Cerebellum (tissue), 4 donors: ENCODE measurements at places on chromosomes 2 and 18. TPM values are rescaled to one million over a fixed set of nuclear protein-coding genes. Genes with fewer than 3 reads are reported as not detected.

Gene INO80C
- total RNA-seq = 10.3 TPM

Gene IL1R2
- not detected for total RNA-seq

Gene RFTN2
- 50.2 TPM for total RNA-seq

Gene PARD3B
- 30.6 TPM for total RNA-seq

Gene GAREM2
- 11.0 TPM for total RNA-seq

Gene EVX2
- total RNA-seq = 0.73 TPM

Gene FARSB
- total RNA-seq = 23.3 TPM

Gene KLHL41
- 2.6 TPM for total RNA-seq

Gene MRPL44
- 27.9 TPM for total RNA-seq

Gene TRPM8
- 0.54 TPM for total RNA-seq

Gene HOXD11
- total RNA-seq = not detected

Gene MYO7B
- total RNA-seq = 0.27 TPM

Gene CYP1B1
- total RNA-seq = 23.7 TPM

Gene TANC1
- total RNA-seq = 40.3 TPM

Gene PRSS56
- 0.18 TPM for total RNA-seq

Gene RFX8
- total RNA-seq = 0.36 TPM

Gene SP9
- total RNA-seq = 0.09 TPM

Gene SCN2A
- 117 TPM for total RNA-seq

Gene CCDC142
- 40.8 TPM for total RNA-seq

Gene TMEM247
- total RNA-seq = not detected

Gene FAHD2B
- total RNA-seq = 7.4 TPM

Gene ALPP
- not detected for total RNA-seq

Gene NPHP1
- total RNA-seq = 7.2 TPM

Gene LRRTM4
- total RNA-seq = 66.0 TPM

Gene SLC14A1
- 3.7 TPM for total RNA-seq

Gene MALL
- 2.4 TPM for total RNA-seq

Gene LAMA1
- total RNA-seq = 46.9 TPM

Gene POTEJ
- 0.45 TPM for total RNA-seq

Gene CACNB4
- 75.6 TPM for total RNA-seq

Gene RGPD8
- 46.4 TPM for total RNA-seq

Gene CRIM1
- total RNA-seq = 47.9 TPM

Gene ZNF385B
- 10.5 TPM for total RNA-seq

Gene OR6B2
- not detected for total RNA-seq

Gene LRP1B
- 55.0 TPM for total RNA-seq

Gene MYOM1
- total RNA-seq = 3.7 TPM

Gene PJVK
- 3.3 TPM for total RNA-seq

Gene KIAA2012
- total RNA-seq = 1.00 TPM

Gene COL3A1
- 303 TPM for total RNA-seq

Gene SYT4
- total RNA-seq = 121 TPM

Gene HOXD12
- not detected for total RNA-seq

Gene CPLX4
- total RNA-seq = 14.8 TPM

Gene FOXD4L1
- 0.27 TPM for total RNA-seq

Gene MYCN
- 39.5 TPM for total RNA-seq

Gene SPOPL
- total RNA-seq = 22.5 TPM

Gene ALK
- total RNA-seq = 6.4 TPM

Gene IL37
- total RNA-seq = not detected

Gene RND3
- total RNA-seq = 101 TPM

Gene CIB4
- total RNA-seq = not detected

Gene XDH
- total RNA-seq = 0.54 TPM

Gene MC4R
- 0.54 TPM for total RNA-seq

Gene ITGB6
- 0.27 TPM for total RNA-seq

Gene ANO7
- 0.54 TPM for total RNA-seq

Gene TFPI
- 40.3 TPM for total RNA-seq

Gene BUB1
- total RNA-seq = 20.8 TPM
